ENCODE measurements at places on chromosomes 16 and 17. TPM values are rescaled to one million over a fixed set of nuclear protein-coding genes. Genes with fewer than 3 reads are reported as not detected.

GRCh38 chr17:62984801-62985200, 18.8 kb downstream of the TANC2 start:
- no peak for DNase-seq
- no peaks in the 10 kb centered on the region for H3K27me3 ChIP-seq
- no peak overlapping the region for H3K27ac ChIP-seq
- H3K4me3 ChIP-seq = no peak overlapping the region
- peaks cover 6% of the 10 kb centered on the region for H3K4me1 ChIP-seq

GRCh38 chr17:45110676-45111611, 21.4 kb downstream of the PLCD3 start:
- H3K4me3 ChIP-seq = no peak overlapping the region
- peaks cover 9% of the 10 kb centered on the region for H3K36me3 ChIP-seq
- peak; percentile 76 for DNase-seq
- peaks cover 5% of the 10 kb centered on the region for H3K4me1 ChIP-seq
- no peaks in the 10 kb centered on the region for H3K27me3 ChIP-seq

Gene SMCR8
- 11.9 TPM for total RNA-seq

GRCh38 chr17:40477796-40478195, 23.6 kb downstream of the TNS4 start:
- no peaks in the 10 kb centered on the region for H3K36me3 ChIP-seq
- no peaks in the 10 kb centered on the region for H3K27me3 ChIP-seq
- no peak for DNase-seq
- peaks cover 20% of the 10 kb centered on the region for H3K4me1 ChIP-seq
- H3K27ac ChIP-seq = no peak overlapping the region
- no peak overlapping the region for H3K4me3 ChIP-seq

DNA sequence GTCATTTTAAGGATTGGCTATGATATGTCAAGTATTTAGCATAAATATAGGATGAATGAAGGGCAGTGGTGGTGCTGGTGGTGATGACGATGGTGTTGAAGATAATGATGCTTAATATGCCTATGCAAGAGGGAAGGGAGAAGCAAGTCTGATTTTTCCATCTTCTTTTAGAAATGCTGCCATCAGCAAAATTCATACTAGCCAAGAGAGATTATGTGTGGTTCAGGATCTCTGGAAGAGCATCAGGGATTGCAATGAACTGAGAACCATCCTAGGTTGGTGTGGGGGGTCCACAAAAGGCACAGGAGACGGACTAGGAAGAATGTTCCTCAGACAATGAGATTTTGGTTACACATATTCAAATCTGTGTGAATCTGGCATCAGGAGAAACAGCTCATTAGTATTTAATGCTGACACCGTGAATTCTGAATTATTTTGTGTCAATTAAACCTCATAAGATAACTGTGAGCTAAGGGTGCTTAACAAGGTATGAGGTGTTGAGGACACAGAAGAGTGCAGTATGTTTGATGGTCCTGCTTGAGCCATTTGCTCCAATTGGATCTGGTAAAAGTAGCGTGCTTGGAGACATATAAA, 1120.8 kb upstream of the GOT2 start:
- no peaks in the 10 kb centered on the region for H3K36me3 ChIP-seq
- H3K27ac ChIP-seq = no peak overlapping the region
- no peaks in the 10 kb centered on the region for H3K27me3 ChIP-seq
- no peak for DNase-seq

DNA sequence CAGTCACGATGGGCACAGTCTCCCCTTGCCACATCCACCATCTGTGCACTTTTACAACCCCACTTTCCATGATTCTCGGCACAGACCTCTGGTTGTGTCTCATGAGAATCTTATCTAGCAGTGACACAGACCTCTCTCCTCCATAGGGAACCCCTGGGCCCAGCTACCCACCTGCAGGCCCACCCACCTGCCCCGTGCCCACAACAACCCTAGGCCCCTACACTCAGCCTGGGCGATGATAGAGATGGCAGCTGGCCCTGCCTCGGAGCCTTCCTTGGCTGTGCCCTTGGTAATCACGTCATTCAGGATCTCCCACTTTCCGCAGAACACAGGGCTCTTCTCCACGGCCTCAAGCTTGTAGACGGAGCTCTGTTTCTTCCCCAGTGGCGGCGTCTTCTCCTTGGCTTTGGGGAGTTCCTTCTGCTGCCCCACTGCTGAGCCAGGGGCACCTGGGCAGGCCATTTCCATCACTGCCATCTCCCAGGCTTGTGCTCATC, 26.5 kb downstream of the MAP3K14 start:
- H3K36me3 ChIP-seq = peaks cover 54% of the 10 kb centered on the region
- peaks cover 83% of the 10 kb centered on the region for H3K4me1 ChIP-seq
- no peak overlapping the region for H3K4me3 ChIP-seq
- peak overlapping the region; percentile 75 for H3K27ac ChIP-seq
- no peaks in the 10 kb centered on the region for H3K27me3 ChIP-seq
- DNase-seq = no peak

GRCh38 chr16:51761001-51761400, 609.9 kb upstream of the SALL1 start:
- no peaks in the 10 kb centered on the region for H3K4me1 ChIP-seq
- DNase-seq = no peak
- no peaks in the 10 kb centered on the region for H3K36me3 ChIP-seq

GRCh38 chr17:1588821-1589585, 26.4 kb upstream of the PITPNA start:
- no peaks in the 10 kb centered on the region for H3K36me3 ChIP-seq
- peaks cover 5% of the 10 kb centered on the region for H3K4me1 ChIP-seq
- DNase-seq = no peak
